ENCODE measurements at places on chromosomes 12 and 14.

DNA sequence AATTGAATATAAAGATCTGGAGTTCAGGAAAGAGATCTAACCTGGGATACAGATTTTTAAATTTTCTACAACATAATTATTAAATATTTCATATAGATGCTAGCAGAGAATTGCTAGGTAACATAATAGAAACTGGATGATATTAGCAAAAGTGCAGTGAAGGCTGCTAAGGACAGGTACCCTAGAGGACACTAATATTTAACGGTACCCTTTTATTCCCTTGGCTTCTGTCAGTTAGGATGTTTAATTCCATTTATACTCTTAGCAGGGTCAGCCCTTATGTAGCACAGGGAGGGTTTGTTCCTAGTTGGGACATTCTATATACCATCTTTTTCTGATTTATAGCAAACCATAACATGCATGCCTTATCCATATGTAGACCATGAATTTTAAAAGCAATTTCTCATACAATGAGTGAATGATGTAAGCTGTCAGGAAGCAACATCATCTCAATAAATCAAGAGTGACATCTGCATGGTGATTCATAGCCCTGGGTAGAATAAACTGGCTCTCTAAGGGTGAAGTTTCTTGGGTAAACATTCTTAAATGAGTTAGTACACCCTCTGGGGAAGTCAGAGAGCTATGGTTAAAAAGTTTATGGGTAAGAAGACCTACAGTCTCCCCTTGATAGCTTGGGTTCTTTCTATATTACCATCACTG, 404.4 kb upstream of the MGAT4C start:
- H3K4me3 ChIP-seq, result no peak overlapping the region
- DNase-seq, result no peak
- H3K27ac ChIP-seq, result no peak overlapping the region
- H3K4me1 ChIP-seq, result no peaks in the 10 kb centered on the region

DNA sequence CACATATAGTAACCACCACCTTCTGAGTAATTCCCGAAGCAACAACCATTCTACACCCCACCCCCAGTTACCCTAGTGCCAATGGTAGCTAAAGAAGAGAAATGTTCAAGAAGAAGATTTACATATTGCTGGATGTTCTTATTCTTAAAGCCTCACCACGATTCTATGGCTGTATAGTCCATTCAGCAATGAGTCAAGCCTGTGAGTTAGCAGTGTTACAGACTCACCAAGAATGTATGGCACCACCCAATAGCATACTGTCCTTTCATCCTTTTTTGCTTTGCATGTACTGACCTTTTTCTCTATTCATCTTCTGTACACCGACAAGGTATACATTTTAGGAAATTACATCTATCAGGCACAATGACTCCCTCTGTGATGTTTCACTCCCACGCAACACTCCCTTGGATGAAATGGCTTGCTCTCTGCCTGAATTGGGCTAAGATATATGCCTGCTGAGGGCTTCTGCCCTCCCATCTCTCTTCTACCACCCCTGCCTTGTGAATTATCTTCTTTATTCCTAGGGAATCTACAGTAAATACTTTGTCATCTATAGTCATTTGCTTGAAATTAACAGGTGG, 945.8 kb downstream of the DIO2 start:
- no peak for DNase-seq
- H3K27me3 ChIP-seq, result no peaks in the 10 kb centered on the region
- no peak overlapping the region for H3K4me3 ChIP-seq
- H3K4me1 ChIP-seq, result no peaks in the 10 kb centered on the region
- H3K27ac ChIP-seq, result no peak overlapping the region

DNA sequence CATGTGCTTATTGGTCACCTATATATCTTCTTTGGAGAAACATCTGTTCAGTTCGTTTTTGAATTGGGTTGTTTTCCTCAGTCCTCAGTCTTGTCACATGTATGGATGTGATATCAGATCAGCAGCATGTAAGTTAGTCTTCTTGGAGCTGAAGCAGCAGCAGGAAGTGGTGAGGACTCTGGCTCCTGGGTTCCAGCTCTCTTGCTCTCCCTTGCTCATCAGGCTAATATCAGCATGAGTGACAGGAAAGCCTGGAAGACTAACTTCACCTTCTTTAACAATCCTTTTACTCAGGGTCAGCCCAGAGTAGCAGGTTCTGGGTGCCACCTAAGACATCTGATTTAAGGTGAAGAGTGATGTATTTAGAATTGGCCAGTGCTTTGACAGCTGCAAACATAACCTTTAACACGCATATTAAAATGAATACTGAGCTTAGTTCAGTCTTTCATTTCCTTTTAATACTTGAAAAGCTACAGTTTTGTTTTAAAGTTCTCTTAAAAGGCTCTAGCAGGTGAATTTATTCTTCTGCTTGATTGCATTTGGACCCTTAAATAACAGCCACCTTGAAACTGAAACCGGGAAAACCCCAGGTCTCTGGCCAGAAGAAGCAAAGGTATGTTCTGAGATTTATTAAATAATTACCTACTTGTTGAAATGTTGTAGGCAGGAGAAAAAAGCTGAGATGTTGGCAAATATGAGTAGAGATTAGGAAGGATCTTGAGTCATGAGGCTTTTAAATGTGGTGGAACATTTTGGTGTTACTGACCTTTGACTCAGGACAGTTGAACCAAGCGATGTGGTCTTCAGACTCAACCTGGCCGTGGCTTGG, 54.3 kb downstream of the DRAM1 start:
- H3K36me3 ChIP-seq, result no peaks in the 10 kb centered on the region
- no peak overlapping the region for H3K27ac ChIP-seq
- H3K4me3 ChIP-seq, result no peak overlapping the region
- no peaks in the 10 kb centered on the region for H3K27me3 ChIP-seq

- DNase-seq, result peak; percentile 71
- peaks cover 25% of the 10 kb centered on the region for H3K4me1 ChIP-seq
- no peak overlapping the region for H3K27ac ChIP-seq
- H3K36me3 ChIP-seq, result no peaks in the 10 kb centered on the region
- H3K4me3 ChIP-seq, result no peak overlapping the region
Observed at GRCh38 chr12:8078398-8078797, 3.7 kb upstream of the NECAP1 start.

DNA sequence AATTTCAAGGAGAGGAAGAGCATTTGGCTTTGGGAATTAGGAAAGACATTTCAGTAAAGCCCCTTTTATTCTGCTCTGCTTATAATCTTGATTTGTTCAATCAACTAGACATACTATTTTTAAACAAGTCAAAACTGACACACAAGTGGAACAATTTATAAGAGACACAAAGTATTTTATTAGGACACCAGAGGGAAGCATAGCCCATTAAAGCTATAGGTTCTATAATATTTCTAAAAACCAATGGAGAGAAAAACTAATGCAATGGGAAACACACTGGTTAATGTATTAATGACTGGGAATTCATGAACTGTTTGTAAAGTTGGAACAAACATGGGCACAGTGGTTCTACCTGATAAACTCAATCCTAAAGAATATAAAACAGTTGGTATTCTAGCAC, 15.3 kb upstream of the CERS5 start:
- peaks cover 19% of the 10 kb centered on the region for H3K36me3 ChIP-seq
- peaks cover 23% of the 10 kb centered on the region for H3K4me1 ChIP-seq
- H3K27me3 ChIP-seq, result no peaks in the 10 kb centered on the region
- H3K27ac ChIP-seq, result no peak overlapping the region

GRCh38 chr12:5945071-5946008, at the start of gene ANO2:
Gene ANO2 (minus strand): TSS chr12:5945259. CDS start chr12:5945217, 42 bp downstream.
- no peak within 1 kb of the TSS for H3K4me3 ChIP-seq
- H3K27ac ChIP-seq, result no peak within 1 kb of the TSS
- peak; percentile 15 for DNase-seq
- no peaks in the 10 kb centered on the region for H3K36me3 ChIP-seq
- no peaks in the 10 kb centered on the region for H3K27me3 ChIP-seq
